SHP77 (cell line): ENCODE measurements at places on chromosomes 12 and 14.

DNA sequence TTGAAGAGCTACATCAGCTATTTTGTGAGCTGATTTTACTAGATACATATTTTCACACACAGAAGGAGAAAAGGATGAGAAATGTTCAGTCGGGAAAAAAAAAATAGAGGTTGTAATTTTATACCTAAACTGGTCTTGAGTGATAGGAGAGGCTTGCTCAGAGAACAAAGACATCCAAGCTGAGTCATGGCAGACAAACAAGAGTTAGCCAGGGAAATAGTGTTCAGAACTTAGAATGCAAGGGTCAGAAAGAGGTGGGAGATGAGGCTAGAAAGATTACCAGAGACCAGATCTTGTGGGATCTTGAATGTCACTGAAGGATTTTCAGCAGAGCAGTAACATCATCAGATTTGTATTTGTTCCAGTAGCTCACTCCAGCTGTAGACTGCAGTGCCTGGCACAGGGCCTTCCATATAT is 121.9 kb upstream of the ATF1 start:
- no peak for DNase-seq

DNA sequence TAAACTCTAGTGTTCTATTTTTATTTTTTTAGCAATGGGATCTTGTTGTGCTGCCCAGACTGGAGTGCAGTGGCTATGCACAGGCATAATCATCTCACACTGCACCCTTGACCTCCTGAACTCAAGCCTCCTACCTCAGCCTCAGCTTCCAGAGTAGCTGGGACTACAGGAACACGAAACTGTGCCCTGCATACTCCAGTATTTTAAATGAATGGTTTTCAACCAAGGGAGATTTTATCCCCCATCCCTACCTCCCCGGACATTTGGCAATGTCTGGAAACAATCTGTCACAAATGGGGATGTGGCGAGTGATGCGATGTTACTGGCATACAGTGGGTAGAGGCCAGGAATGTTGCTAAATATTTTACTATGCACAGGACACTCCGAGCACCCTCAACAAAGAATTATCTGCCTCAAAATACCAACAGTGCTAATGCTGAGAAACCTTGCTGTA is 2.1 kb downstream of the CBX5 start:
- no peak for DNase-seq

- no peak for DNase-seq
Measured at GRCh38 chr12:104121001-104121400, 17.0 kb downstream of the NFYB start.

GRCh38 chr12:29499235-29499634 is 1.7 kb upstream of the OVCH1 start:
- DNase-seq: no peak

GRCh38 chr14:98725191-98725590 is 546.8 kb downstream of the BCL11B start:
- no peak for DNase-seq

DNA sequence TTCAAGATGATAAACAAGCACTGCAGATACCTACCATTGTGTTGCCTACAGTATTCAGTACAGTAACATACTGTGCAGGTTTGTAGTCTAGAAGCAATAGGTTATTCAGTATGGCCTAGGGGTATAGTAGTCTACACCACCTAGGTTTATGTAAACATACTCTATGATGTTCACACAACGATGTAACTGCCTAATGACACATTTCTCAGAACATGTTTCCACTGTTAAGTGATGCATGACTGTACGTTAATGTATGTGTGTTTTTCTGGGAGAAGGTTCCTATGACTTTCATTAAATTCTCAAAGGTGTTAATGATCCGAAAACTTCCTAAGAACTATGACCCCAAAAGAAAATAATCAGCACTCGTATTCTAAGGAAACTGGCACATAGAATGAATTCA is 20.9 kb upstream of the CALM1 start:
- DNase-seq: no peak

DNA sequence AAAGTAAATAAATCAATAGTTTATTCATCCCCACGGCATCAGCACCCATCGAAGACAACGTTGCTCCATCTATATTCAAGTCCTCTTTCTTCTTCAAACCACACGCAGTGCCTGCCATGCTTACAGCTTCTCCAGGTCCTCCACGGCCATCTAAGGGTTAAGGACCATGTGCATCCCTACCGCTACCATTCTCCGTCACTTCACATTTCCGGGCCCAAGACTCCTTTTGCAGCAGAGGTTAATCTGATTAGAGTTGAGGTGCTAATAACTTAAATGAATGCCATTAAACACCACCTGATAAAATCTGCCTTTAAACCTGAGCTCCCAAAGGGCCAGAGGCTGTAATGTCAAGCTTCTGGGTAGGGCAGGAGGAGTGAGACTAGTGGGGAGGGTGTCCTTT is 79.7 kb upstream of the CCND2 start:
- no peak for DNase-seq

DNA sequence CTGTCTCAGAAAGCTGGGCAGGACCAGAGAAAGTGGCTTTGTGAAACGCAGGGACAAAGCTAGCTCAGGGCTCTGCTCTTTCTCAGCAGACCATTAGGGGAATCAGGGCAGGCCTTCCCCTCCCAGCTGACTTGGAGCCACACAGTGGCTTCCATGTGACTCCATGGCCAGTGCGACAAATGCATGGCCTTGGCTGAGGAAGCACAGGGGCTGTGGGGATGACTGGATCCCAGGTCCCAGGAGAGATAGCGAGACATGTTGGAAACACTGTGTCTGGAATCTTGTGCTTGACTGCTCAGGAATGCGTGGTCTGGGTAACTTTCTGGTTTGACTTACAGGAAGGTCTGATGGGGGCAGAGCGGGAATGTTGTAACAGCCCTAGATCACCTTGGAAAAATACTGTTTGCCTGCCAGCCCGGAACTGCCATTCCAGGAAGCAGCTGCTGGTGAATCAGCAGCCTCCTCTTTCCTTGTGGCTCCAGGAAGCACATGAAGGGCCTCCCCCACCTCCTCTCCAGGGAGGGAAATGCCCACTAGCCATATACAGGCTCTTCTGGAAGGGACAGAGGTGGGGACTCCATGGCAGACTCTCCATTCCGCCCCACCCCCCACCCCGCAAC is 133.5 kb upstream of the HIF1A start:
- DNase-seq: peak; percentile 89

GRCh38 chr12:111519937-111520336 is 79.2 kb downstream of the ATXN2 start:
- DNase-seq: no peak

- DNase-seq: no peak
Measured at GRCh38 chr12:13347241-13348043, 150.9 kb downstream of the EMP1 start.

- no peak for DNase-seq
Measured at GRCh38 chr14:98949051-98949450, 322.9 kb downstream of the BCL11B start.

DNA sequence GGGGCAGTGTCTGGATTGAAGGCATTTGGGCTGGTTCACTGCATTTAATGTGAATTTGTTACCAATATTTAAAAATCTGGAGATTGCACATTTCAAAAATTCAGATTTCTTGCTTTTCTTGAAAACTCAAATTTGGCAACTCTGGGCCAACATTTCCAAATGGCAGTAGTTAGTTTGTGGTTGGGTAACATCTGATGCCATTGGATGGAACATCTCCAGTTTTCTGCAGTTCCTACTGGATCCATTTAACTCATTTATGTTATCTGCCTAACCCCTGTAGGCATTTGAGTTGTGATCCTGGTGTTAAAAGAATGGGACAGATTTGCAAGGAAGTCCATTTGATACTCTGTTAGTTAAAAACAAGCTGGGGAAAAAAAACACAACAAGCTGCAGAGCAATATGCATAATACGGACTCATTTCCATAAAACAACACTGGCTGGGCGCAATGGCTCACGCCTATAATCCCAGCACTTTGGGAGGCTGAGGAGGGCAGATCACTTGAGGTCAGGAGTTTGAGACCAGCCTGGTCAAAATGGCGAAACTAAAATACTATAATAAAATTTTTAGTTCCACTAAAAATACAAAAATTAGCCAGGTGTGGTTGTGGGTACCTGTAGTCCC is 7.9 kb downstream of the EIF2B2 start:
- no peak for DNase-seq

DNA sequence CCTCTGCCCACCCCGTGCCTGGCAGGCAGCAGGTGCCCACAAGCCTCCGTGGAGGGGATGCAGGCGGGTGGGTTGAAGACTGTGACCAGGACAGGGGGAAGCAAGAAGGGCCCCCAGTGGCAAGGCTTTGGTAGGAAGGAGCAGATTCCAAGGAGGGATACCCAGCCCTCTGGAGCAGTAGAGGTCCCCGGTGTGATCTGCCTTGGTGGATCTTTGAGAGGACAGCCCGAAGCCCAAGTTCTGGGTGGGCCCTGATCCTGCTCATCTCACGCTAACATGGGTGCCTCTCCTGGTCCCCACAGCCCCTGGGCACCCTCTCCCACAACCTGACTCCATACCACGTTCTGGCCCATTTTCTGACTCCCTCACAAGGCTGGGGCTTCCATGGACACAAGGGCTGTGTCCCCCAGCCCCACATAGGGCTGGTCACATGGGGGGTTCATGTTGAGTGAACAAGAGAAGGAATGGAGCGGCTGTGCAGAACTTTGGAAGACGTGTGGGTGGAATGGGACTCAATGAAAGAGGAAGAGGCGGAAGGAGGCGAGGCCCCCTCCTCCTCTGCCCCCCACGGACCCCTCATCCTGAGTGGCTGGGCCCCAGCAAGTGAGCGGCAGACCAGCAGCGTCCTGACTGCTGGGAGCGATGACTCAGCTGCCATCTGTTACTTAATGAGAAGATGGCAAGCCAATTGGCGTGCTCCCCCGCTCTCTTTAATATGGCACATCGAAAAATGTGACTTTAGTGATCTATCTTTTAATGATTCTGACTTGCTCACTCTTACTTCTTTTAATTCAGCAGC is 77.0 kb upstream of the BCL11B start:
- DNase-seq: no peak

- DNase-seq: no peak
Measured at GRCh38 chr14:36254020-36254624, 66.3 kb downstream of the MBIP start.

DNA sequence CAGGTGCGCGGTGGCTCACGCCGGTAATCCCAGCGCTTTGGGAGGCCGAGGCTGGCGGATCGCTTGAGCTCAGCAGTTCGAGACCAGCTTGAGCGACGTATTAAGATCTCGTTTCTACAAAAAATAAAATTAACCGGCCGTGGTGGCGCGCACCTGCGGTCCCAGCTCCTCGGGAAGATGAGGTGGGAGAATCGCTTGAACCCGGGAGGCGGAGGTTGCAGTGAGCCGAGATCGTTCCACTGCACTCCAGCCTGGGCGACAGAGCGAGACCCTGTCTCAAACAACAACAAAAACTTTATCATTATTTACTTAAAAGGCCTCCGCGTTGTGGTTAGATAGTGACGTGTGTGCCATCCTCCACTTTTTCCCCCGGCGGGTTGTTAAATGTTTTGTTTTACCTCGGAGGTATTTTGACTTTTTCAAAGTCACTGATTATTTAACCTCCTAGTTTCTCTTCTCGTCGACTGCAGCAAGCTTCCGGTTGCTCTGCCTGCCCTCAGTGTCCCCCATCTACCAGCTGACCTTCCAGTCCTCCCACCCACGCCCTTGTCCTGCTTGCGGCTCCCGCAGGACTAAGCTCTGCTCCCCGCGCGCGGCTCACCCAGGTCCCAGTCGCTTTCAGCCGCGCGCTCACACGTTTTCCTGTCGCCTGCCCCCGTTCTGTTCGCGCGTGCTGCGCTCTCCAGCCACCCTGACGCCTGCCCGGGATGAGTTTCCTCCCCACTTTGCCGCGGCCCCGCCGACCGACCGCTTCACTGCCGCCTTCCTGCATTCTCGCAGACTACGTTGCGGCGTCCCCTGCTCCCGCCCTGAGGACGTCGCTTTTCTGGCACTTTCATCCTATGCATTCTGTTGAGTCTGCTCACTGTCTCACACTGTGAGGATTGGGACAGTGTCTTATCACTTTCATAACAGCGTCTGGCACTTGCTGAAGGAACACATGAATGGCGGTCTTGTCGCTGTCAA is 1.2 kb upstream of the SCAF11 start:
- DNase-seq: peak; percentile 76

DNA sequence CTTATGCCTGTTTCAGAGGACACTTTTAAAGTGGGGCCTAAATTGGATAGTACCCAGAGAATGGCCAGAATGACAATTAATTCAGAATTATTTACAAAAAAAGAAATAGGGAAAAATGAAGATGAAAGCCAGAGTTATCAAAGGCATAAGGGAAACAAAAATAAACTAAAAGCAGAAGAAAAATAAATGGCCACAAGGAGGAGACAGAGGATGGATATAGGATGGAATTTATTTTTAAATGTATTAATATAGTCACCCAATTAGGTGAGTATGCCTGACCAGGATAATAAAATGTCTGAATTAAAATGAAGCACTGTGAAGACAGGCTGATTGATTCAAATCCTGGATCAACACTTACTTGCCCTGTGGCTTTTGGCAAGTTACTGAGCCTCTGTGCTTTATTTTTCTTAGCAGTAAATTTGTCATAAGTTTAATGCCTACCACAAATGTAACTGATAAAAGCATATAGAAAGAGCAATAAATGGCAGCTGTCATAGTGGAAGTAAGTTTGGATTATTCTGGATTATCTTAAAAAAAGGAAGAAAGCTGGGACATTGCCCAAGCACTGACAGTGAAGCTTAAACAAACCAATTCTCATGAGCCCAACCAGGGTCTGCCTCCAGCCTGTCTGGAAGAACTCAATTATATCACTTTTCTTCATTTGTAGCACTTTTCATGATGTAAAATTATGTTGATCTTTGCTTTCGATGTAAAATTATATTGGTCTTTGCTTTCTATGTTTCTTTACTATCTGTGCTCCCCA is 3.5 kb downstream of the CLEC9A start:
- DNase-seq: no peak

DNA sequence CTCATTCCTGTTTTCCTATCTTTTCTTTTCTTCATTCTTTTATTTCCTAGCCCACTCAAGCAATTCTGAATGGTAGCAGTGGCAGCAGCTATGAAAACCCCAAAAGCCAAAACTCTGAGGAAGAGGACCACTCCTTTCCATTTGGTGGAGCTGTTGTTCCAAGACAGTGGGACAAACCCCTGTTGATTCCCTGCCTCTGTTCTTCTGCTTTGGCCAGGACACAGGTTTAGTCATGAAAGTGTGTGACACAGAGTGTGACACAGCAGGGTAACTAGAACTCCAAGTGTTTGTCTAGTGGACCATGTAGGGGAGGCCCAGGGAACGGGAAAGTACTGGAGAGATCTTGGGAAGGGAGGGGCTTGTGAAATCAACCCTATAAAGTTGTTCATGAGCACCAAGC is 71.1 kb downstream of the PTCSC3 start:
- peak; percentile 67 for DNase-seq
